ENCODE measurements at places on chromosomes 2 and 18. TPM values are rescaled to one million over a fixed set of nuclear protein-coding genes. Genes with fewer than 3 reads are reported as not detected.

APCDD1 gene
- not detected for total RNA-seq

TEX44 gene
- total RNA-seq = not detected

TUBA4B gene
- total RNA-seq = not detected

- H3K27me3 ChIP-seq = peaks cover 32% of the 10 kb centered on the region
- H3K4me1 ChIP-seq = peaks cover 18% of the 10 kb centered on the region
- DNase-seq = no peak
Measured at GRCh38 chr2:219547621-219548020, 3.8 kb downstream of the TMEM198 start.

GRCh38 chr2:238891457-238892203 is 43.7 kb downstream of the TWIST2 start:
- H3K27ac ChIP-seq = no peak overlapping the region
- no peaks in the 10 kb centered on the region for H3K27me3 ChIP-seq
- DNase-seq = no peak
- H3K36me3 ChIP-seq = no peaks in the 10 kb centered on the region

GRCh38 chr18:73900106-73900835 is 247.4 kb downstream of the FBXO15 start:
- no peaks in the 10 kb centered on the region for H3K36me3 ChIP-seq
- H3K27me3 ChIP-seq = no peaks in the 10 kb centered on the region
- H3K4me3 ChIP-seq = no peak overlapping the region
- no peaks in the 10 kb centered on the region for H3K4me1 ChIP-seq
